ENCODE measurements at places on chromosomes 6 and 20.
A peak's percentile ranks its signal among the peaks of the same experiment; 100 is the strongest.

DNA sequence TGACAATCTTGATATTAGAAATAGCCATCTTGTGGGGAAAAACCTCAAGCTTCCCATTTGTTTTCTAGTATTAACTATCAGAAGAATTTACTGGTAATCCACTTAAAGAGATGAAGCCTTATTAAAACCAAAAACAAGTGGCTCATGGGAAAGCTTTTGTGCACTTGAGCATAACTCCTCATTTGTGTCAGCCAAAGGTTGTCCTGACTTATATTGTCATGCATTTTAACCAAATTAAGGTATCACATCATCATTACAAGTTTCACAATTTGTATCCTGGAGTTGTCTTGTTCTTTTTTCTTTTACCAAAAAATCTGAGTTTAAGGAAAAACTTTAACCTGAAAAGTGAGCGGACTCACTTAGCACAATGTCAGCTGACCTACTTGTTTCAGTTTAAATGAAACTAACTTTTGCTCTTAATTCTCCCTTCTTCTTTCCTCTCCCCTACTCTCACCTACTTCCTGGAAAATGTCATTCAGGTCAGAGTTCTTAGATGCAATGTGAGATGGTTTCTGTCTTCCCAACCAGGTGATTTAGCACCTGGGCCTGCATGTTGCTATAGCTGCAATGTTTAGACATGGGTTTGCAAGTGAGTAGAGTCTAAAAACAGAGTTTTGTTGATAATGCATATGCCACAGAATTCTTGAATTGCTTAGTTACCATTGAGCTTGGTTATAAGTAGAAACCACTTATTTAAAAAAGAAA is 82.8 kb downstream of the TNFAIP3 start:
- DNase-seq: no peak

GRCh38 chr20:19113343-19113930 is 99.0 kb upstream of the SLC24A3 start:
- DNase-seq: no peak

- no peak for DNase-seq
Measured at GRCh38 chr20:40326784-40327183, 362.3 kb downstream of the MAFB start.

DNA sequence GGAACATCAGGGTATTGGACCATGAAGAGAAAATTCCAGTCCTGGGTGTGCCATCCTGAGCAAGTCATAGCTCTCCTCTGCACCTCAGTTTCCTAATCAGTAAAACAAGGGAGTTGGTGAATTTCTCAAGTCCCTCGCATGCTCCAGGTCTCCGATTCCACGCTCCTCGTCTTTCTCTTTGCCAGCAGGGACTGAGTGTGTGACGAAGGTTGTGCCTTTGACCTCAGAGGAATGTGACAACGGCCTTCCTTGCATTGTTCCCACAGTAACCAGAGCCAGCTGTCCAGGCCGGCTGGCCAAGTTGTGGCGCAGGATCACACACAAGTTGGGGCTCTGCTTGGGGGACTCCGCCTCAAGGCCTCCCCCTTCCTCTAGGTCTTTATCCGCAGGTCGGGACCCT is 217.3 kb downstream of the ATXN1 start:
- DNase-seq: peak; percentile 62

DNA sequence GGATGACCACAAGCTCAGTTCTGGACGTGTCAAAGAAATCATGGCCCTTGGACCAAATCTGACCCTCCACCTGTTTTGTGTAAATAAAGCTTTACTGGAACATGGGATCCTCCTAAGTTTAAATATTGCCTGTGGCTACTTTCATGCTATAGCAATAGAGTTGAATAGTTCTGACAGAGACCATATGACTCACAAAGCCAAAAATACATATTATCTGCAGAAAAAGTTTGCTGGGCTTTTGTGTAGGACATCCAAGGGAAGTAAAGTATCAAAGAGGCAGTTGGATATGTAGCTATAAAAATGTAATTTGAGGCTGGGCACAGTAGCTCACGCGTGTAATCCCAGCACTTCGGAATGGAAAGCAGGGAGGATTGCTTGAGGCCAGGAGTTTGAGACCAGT is 78.9 kb downstream of the TOX2 start:
- no peak for DNase-seq

GRCh38 chr20:61802721-61803311 is 262.9 kb downstream of the TAF4 start:
- DNase-seq: no peak

DNA sequence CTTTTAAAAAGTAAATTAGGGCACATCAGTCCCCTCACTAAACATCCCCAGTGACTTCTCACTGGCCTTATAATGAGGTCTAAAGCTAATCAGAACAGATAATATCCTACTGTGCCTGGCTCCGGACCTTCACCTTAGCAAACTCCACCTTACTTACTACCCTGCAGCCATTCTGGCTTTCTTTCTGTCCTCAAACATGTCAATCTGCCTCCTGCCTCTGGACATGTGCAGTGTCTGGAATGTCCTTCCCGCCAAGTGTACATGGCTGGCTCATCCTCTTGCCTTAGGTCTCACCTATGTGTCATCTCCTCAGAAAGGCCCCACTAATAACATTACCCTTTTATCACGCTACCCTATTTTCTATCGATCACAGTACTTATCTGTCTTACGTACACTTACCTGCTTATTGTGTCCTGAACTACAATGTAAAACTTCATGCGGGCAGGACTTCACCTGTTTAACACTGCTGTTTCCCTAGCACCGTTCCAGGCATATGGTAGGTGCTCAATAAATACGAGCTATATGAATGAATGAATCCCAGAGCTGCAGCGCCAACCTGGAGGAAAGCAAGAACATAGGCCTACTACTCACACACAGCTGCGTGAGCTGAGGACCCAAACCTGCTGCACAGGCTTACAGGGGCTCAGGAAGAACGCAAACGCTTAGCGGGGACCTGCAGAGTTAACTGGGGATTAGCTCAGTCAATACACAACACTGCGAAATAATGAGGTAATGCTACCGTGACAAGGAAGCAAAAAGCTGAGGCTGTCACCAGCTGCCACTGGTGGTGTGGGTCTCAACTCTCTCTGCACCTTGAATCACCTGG is 991 bp downstream of the UQCC2 start:
- no peak for DNase-seq

DNA sequence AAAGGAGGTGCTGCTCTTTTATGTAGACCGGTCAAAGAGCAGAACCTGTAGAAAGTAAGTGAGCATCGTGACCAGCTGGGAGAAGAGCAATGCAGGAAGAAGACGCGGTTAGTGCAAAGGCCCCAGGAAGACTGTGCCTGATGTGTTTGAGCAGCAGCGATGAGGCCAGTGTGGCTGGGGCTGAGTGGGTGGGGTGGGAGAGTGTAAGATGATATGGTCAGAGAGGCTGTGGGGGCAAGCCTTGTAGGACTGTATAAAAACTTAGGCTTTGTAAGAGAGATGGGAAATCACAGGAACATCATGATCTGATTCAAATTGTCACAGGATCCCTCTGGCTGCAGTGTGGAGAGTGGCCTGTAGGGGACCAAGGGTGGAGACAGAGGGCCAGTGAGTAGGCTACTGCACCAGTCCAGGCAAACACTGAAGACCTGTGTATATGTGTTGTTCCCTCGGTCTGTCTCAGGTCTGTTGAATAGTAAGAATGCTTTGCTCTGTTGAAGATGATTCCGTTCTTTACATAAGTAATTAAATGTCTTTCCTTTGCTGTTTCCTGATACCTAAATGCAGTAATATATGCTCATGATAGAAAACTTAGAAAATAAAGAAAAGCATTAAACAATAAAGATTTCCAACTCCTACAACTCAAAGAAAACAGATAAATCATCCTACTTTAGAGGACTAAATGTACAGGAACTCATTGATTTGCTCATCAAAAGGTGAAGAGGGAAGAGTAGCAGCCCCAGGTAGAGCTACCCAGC is 23.6 kb upstream of the WFDC2 start:
- DNase-seq: peak; percentile 76

DNA sequence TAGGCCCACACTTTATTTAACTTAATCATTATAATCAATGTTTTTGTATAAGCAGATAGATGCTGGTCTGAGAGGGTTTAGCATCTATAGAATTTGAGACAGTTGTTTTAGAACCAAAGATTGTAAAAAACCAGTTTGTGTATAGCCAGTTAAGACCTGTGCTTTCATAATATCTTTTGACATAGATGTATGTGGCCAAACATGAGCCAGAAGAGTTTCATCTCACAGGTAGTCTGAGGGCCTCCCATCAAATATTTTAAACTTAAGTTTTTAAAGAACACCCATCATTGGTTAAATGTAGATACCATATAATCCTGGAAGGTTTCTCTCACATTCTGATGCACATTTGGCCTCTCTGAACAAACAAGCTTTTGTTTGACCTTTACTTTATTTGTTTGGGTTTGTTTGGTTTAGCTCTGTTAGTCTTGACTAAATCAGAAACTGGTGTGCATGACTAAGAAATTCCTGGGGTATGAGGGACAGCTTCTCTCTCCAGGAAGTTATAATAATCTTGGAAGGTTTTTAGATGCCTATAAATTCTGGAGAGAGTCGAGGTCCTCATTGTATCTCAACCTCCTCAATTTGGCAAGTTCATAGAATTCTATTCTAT is 58.0 kb upstream of the TMEM200A start:
- DNase-seq: no peak

- DNase-seq: no peak
Measured at GRCh38 chr20:8735674-8736073, 333.2 kb upstream of the PLCB4 start.

DNA sequence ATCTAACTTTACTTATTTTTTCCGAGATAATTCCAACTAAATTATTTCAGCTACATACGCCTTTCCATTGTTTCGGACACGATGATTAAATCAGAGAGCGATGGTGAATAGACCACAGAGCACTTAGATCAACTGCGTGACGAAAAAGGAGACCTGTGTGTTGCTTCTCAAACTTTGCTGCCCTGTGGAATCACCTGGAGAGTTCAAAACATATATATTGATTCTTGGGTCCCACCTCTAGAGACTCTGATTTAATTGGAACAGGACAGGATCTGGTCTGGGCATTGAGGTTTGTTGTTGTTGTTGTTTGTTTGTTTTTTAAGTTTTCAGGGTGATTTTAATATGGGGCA is 401 bp upstream of the TNFRSF21 start:
- DNase-seq: no peak

GRCh38 chr6:168959696-168960095 is 293.9 kb downstream of the THBS2 start:
- DNase-seq: no peak

Measured in nephron progenitor cell (in vitro differentiated cells).